AG10803 (cell line): ENCODE measurements at places on chromosomes 4 and X.

DNA sequence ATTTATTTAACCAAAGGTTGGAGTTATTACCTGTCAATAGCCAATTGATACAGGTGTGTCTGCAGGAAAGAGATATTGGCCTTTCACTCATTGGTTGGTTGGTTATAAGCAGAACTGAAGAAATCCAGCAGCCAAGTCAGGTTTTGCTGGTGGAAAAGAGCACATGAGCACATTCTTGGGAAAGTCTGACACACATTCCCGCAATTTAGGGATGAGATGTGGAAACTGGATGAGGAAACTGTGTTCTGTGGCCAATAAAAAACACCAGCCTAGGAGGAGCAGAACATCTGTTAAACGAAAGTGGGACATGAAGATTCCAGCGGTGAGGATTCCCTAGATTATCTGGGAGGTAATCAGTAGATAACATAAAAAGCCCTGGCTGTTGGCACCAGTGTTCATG, 567.4 kb upstream of the CPEB2 start:
- peak; percentile 0 for DNase-seq

DNA sequence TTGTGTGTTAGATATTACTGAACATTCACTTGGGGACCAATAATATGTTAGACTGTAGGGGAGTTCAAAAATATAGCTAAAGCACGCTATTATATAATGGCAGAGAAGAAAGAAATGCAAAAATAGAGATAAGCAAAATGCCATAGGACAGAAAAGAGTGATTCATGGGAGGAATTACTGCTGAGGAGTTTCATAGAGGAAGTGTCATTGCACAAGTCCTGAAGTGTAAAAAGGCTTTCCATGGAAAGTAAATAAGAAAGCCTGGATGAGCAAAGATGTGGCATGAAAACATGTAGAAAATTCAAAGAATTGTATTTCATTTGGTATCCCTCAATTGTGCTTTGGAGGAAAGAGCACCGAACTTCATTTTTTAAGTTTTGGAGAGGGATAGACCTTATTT, 14.5 kb downstream of the HMGB2 start:
- DNase-seq, result peak; percentile 29

DNA sequence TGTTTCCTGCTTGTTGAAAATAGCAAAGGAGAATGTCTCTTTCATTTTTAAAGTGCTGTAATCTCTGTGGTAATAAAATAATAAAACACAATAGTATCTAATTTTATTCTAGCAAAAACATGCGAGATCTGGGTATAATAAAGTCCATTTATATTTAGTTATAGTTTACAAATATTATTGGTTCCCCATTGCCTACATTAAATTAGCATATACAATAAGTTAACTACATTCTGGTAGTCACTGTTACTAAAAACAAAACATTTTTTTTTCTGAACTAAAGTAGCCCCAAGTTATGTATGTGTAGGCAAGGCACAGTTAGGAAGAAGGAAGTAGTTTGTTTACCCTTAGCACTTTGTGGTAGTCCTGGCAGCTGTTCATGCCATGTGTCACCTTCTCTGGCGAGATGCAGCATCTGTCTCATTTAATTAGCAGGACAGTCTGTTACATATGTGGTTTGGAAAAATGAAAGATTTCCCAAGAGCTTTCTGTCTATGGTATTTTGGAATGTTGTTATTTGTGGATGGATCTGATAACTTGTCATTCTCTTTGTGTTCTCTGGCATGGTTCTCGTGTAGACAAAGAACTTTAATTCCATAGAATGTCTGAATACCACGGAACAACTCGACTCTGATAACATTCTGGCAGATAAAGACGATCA, 231.3 kb upstream of the PITX2 start:
- DNase-seq, result peak; percentile 96

DNA sequence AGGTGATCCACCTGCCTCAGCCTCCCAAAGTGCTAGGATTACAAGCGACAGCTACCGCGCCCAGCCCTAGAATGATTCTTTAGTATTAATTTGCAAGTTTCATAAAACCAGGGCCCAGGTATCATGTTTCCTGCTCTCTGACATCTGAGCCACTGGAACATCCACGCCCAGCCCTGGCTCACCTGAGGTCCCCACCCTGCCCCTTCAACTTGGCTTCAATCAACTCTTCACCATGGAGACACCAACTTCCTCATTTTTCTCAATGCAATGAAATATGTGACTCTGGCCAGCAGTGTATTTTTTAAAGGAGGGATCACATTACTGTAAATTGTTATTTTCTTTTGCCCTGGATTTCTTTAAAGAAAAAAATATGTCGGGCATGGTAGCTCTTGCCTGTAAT, 3.9 kb downstream of the PRSS12 start:
- no peak for DNase-seq

GRCh38 chr4:177105536-177105935, 204.1 kb upstream of the NEIL3 start:
- DNase-seq, result peak; percentile 78

- no peak for DNase-seq
These were observed 758 bp upstream of the NR3C2 start for GRCh38 chr4:148442832-148443511.

DNA sequence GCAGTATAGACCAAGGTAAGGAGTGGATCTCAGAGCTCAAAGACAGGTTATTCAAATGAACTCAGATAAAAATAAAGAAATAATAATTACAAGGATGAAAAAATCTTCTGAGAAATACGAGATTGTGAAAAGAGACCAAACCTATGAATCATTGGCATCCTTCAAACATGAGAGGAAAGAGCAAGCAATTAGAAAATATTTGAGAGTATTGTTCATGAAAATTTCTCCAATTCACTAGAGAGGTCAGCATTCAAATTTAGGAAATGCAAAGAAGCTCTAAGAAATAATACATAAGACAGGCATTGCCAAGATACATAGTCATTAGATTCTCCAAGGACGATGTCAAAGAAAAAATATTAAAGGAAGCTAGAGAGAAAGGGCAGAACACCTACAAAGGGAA, 93.5 kb upstream of the GALNTL6 start:
- no peak for DNase-seq

GRCh38 chr4:71221510-71222466, 117.0 kb upstream of the SLC4A4 start:
- DNase-seq, result no peak

DNA sequence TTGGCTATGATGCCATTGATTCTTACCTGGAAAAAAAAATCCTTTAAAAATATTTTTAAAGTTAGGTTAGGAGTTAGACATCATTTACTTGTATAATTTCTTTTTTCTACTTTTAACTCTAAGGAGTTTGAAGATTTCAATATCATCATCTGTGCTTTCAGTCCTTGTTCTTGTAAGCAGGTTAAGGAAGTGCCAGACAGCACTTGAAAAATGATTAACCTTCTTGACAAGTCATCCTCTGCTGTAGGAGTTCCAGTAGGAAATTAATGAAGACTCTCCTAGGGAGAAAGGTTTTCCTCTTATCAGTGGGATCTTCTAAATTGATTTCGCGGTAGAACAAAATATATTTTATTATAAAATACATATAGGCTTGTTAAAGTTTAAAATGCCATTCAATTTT, 29.1 kb upstream of the ANAPC4 start:
- DNase-seq, result no peak

DNA sequence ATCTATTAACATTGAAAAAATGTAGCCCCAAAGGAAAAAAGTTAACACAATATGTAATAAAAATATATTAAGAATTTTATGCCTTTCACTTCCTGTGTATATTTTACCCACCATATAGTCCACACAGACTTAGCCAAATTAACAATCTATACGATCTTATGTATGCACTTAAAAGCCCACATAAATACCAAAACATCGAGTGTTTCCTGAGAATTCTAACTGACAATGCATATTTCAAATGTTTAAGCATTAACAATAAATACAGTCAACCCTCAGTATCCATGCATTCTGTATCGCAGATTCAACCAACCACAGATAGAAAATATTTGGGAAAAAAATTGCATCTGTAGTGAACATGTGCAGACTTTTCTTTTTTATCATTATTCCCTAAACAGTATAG, 226.8 kb downstream of the COL25A1 start:
- DNase-seq, result no peak

DNA sequence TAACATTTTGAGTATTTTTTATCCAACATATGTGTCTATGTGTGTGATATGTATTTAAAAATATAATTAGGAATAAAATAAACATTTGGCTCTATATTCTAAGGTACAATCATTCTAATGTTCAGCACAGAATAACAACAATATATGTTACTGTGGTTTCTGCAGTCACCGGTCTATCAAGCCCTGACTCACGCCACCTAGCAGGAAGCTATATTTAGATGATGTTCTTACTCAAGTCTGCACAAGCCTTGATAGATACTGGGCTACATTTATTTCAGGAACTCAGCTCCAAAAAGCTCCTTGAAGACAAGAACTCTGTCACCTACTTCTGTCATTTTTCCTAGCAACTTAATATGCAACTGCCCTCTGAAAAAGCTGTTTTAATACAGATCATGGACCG, 152.0 kb upstream of the FTHL17 start:
- DNase-seq, result peak; percentile 52

DNA sequence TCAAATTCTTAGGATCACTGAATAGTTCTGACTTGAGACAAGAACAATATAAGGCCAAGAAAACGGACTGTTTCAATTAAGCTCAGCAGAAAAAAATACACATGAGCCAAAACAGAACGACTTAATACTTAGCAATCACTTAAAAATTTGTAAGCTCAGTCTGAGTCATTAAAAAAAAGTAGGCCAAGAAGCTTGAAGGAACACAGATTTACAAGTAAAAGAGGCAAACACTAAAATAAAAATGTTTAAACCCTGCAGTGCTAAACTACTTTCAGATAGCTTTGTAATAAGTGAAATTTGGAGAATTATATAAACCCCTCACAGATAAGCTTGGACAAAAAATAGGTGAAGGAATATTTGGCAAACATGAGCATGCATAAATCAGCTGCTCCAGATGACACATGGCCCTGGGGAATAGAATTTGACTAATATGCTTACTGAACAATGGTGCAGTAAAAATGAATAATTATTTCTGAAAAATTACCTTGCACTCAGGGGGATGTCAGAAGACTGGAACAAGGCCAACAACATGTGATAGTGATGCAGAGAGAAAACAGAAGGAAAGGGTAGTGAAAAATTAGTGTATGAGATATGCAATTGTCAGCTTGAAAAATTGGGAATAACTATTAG, 49.6 kb downstream of the LNX1 start:
- DNase-seq, result peak; percentile 98

DNA sequence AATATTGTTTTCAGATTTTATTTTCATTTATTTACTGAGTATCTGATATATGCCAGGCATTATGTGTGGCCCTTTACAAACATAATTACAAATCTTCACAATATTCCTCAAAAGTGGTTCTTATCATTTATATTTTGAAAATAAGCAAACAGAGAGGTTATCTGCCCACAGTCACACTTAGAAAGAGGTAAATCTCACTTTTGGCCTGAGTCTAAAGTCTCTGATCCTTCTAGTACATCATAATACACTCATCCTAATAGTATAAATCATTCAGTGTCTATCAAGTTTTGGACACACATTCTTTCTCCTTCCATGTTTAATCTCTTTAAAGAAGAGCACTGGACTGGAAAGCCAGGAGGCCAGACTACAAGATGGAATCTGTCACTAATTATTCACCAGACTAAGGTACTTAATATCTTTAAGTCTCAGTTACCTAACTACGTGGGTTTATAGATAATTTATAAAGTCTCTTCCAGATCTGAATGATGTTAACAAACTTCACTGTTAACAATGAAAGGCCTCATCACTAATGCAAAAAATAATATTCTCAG, 281.3 kb downstream of the PPP3CA start:
- DNase-seq, result no peak

GRCh38 chrX:67523932-67524331, 19.9 kb upstream of the AR start:
- no peak for DNase-seq

GRCh38 chrX:115912372-115912897, 258.1 kb upstream of the AGTR2 start:
- DNase-seq, result no peak
